Caudate nucleus (tissue), 63 donors: ENCODE measurements at places on chromosomes 11 and 22.

- DNase-seq: no peak
Observed at GRCh38 chr11:115219376-115219775, 284.8 kb downstream of the CADM1 start.

DNA sequence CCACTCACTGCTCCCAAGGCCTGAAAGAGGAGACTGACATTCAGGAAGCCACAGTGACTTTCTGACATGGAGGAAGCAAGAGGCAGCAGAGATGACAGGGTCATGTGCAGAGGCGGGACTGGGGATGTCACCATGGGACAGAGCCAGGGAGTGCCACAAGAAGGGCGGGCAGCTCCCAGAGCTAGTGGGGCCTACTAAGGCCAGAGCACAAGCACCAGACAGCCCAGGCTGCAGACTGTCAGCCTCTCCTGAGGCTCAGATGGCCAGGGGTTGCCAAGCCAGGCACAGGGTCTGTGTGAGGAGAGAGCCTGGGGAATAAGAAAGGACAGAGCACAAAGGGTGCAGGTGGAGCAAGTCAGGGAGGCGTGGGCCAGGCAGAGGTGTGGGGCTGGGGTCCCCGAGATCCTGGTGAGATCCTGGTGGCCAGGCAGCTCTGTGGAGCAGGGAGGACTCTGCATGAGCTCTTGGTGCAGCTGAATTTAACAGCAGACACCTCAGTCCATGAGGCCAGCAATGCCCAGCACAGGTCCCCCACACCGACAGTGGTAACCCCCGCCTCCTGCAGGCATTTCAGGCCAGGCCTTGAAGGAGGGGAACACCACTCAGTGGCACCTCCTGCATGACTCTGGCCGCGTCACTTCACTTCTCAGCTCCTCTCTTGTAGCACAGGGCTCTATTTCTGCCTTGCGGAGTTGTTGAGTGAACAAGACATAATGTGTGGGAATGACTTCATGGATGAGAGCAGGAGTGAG, 52.3 kb downstream of the SGSM3 start:
- DNase-seq: no peak

DNA sequence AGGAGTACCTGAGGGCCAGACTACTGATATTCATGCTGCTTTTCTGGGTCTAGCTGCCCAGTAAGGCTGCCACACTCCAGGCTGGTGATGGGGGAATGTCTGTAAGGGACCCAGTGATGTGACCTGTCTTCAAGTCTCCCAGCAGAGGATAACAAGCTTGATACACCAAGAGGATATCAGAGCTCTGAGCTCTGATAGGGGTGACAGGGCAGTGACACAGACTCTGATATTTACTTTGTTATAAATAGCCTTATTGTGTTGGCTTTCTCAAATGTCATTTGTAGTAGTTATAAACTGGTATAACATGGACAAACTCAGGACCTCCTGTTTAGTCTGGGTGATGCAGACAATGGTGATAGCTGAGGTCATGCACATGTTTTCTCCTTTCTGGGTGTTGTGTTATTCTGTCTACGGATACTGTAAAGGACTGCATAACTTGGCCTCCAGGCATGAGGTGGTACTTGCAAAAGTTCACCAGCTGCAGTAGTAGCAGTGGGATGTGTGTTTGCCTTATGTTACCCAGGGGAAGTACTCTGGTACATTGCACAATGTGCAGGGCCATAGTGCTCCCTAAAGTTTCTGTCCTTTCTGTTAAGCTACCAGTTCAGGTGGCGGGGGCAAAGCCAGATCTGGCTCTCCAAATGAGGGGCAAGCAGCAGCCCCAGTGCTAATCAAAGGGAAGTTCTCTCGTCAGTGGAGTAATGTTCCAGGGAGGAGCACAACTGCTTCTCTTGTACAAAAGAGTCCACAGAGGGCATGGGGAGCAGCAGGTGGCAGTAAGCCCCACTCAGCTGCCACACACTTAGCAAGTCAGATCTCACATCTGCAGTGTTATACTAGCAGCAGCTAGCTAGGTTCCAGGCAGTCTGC, 812.2 kb downstream of the JRKL start:
- DNase-seq: no peak

- DNase-seq: no peak
Observed at GRCh38 chr11:93370260-93370659, 39.7 kb downstream of the DEUP1 start.

DNA sequence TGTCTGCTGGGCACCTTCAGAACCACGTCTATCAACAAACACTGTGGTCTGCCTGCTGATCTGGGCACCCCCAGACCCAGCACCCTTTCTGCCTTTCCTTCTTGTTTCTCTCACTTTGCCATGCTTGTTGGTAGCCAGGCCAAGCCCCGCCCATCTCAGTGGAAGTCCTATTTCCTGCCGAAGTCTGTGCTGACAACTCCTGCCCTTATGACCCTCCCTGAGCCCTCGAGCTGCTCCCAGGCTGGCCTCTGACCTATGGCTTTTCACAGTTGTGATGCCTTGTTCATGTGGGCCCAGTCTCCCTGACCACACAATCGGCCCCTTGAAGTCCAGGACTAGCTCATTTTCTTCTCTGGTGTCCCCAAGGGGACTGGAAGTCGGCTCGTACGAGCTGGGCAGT, 132.1 kb downstream of the DSCAML1 start:
- DNase-seq: no peak

DNA sequence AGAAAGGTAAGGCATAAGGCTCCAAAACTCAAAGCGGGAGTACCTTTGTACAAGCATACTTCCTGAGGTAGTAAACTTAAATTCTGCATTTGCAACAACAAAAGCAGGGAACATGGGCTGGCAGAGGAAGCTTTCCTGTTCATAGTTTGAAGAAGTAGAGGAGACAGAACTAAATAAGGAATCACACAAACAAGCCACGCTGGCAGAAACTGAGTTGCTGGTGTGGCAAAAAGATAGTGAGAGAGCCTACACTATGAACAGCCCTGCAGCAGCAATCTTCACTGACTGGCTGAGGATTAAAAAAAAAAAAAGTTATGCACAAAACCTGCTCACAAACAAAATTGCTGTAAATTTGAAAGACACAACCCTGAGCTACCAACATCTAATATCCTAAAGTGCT, 46.5 kb downstream of the FCHSD2 start:
- no peak for DNase-seq

GRCh38 chr11:116984589-116984988, 113.6 kb downstream of the SIK3 start:
- no peak for DNase-seq

GRCh38 chr11:12769834-12770345, 95.7 kb downstream of the TEAD1 start:
- no peak for DNase-seq

DNA sequence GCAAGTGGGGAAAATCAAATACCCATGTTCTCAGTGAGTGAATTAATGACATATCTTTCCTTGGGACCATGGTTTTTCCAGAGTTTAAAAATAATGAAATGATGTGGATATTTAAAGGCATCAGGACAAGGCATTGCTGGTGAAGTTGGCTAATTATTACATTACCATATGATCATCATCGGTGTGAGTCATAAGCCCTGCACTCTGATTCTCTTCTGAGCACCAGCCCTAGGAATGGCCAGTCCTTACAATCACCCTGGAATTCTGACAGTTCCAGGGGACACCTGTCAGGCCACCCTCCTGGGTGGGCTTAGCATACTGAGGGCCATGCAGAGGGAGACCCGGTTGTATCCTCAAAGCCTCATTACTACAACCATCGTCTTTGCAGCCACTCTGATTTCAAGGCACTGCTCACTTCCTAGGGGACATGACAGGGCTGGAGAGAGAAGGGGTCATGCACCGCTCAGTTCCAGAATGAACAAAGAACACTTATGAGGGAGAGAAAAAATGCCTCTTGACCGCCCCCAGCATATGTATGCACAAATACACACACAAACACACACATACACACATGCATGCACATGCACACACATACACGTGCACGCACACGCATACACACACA, 365.0 kb downstream of the MIAT start:
- DNase-seq: no peak

- no peak for DNase-seq
Observed at GRCh38 chr11:11220786-11221185, 132.3 kb downstream of the CSNK2A3 start.

GRCh38 chr11:67396587-67397389, 4.9 kb downstream of the PPP1CA start:
- DNase-seq: no peak

DNA sequence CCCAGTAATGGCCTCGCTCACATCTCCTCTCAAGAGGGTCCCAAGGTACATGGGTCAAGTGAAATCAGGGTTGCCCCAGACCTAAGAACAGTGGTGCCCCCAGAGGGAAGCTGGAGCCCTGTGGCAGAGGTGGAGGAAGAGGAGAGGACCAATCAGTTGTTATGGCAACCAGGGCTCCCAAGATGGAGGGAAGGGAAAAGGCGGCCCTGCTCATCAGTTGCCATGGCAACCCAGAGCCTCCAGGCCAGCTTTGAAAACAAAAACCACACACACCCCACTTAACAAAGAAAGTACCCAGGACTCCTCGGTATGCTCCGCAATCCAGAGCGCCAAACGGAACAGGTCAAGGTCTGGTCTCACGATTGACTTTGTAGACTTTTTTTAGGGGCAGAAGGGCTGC, 53.5 kb upstream of the SLC35C1 start:
- DNase-seq: no peak

GRCh38 chr22:36738416-36739020, 35.0 kb upstream of the CACNG2 start:
- no peak for DNase-seq

DNA sequence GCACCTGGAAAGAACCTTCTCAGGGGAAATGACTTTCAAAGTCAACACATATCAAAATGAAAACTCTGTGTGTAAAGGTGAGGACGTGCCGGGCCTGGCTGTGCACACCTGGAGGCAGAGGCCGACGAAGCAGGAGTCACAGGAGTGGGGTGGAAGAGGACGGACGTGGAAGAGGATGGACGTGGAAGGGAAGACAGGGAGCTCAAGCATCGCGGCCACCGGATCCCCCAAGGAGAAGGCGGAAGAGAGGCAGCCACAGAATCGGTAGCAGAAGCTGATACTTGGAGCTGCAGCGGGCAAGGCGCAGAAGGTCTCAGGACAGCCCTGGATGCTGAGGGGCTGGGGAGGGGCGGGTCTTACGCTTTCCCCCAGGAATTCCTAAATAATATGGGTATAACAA, 519.8 kb downstream of the BRD1 start:
- no peak for DNase-seq

- no peak for DNase-seq
Observed at GRCh38 chr11:96157517-96157873, 185.5 kb downstream of the MAML2 start.
